ENCODE measurements at places on chromosomes 5 and 9.

GRCh38 chr9:758146-758545 lies 83.4 kb upstream of the DMRT1 start:
- no peak for DNase-seq

DNA sequence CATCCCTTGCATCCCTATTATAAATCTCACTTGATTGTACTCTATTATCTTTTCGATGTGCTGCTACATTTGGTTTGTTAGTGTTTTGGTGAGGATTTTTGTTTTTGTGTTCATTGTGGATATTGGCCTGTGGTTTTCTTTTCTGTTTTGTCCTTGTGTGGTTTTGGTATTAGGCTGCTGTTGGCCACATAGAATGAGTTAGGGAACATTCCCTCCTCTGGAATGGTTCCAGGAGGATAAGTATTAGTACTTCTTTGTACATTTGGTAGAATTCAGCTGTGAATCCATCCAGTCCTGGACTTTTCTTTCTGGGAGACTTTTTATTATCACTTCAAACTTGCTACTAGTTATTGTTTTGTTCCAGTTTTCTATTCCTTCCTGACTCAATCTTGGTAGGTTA lies 287.2 kb downstream of the CWC27 start:
- no peak for DNase-seq

- no peak for DNase-seq
Observed at GRCh38 chr5:75525344-75525743, 13.7 kb downstream of the POLK start.

- DNase-seq = no peak
Observed at GRCh38 chr5:107812570-107813141, 141.9 kb upstream of the EFNA5 start.

- DNase-seq = no peak
Observed at GRCh38 chr5:76224898-76225297, 141.7 kb downstream of the SV2C start.

DNA sequence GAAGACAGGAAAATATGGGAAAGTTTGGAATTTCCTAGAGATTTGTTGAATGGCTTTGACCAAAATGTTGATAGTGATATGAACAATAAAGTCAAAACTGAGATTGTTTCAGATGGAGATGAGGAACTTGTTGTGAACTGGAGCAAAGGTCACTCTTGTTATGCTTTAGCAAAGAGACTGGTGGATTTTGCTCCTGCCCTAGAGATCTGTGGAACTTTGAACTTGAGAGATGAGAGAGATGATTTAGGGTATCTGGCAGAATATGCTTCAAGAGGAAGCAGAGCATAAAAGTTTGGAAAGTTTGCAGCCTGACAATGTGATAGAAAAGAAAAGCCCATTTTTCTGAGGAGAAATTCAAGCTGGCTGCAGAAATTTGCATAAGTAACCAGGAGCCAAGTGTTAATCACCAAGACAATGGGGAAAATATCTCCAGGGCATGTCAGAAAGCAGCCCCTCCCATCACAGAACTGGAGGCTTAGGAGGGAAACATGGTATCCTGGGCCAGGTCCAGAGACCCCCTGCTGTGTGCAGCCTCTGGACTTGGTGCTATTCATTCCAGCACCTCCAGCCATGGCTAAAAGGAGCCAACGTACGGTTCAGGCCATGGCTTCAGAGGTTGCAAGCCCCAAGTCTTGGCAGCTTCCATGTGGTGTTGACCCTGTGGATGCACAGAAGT lies 114.3 kb upstream of the STARD4 start:
- DNase-seq = no peak

- DNase-seq = no peak
Observed at GRCh38 chr5:172164769-172165212, 23.2 kb downstream of the STK10 start.

DNA sequence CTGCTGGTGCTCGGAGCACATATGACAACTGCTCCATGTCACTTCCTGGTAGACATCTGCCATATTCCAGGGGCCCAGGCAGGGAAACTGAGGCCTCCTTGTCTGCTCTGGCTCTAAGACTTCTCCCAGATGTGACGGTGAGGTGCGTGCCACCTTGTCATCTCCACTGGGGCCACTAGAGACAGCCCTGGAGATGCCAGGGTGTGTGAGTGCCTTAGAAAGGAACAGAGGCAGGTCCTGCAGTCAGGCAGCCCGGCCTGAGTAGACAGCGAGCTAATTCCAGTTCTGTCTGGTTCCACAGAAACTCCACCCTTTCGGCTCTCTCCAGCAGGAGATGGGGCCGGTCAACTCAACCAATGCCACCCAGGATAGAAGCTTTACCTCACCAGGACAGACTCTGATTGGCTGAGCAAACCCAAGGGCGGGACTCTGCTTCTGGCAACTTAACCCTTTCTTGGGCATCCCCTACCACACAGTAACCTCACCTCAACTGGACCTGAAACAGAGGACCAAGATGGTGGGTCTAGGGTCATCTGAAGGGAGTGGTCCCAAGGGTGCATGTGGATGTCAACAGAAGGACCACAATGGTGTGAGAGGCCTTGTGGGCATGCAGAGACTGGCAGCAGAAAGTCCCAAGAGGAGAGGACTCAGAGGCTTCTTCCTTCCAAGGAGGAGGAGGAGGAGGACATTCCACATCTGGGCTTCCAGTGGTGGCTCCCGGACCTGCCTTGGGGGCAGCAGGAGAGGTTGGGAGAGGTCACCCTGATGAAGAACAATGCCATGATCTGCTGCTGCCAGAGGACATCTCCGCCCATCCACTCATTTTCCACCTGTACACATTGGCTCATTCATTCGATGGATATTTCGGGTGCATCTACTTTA lies 77.7 kb downstream of the RGS3 start:
- no peak for DNase-seq

- no peak for DNase-seq
Observed at GRCh38 chr5:71782393-71782770, 63.3 kb downstream of the CARTPT start.

DNA sequence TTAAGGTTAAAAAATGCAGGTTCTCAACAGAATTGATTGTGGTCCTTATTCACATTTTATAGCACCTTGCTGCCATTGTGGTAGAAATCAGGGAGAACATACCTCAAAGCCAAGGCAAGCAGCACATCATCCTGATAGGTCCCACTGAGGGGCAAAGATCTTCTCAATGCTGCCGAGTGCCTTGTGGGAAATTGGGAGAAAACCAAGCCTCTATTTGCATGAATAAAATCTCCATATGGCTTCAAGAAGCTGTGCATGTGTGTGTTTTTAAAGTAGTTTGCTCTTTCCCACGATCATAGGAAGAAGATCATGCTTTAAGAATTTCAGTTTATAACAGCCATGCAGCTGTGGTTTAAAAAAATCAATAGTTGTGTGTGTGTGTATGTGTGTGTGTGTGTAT lies 216.9 kb upstream of the FBXL7 start:
- DNase-seq = no peak

DNA sequence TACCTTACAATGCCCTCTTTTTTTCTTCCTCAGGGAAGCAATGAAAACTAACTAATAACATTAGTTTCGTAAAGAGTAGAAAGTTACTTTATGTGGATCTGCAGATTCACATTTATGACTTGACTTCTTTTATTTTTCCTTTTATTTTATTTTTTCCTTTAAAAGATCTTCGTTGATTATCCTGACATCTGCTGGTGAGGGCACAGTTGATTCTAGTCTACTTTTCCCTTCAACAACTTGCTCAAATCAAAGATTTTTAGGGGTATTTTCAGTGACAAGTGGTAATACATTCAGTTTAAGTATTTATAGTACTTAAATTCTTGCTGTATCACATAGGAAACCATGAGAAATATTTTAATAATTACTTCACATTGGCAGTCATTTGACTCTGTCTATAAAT lies 4.9 kb downstream of the EDIL3 start:
- DNase-seq = no peak

GRCh38 chr5:158857371-158857770 lies 242.3 kb downstream of the EBF1 start:
- no peak for DNase-seq

DNA sequence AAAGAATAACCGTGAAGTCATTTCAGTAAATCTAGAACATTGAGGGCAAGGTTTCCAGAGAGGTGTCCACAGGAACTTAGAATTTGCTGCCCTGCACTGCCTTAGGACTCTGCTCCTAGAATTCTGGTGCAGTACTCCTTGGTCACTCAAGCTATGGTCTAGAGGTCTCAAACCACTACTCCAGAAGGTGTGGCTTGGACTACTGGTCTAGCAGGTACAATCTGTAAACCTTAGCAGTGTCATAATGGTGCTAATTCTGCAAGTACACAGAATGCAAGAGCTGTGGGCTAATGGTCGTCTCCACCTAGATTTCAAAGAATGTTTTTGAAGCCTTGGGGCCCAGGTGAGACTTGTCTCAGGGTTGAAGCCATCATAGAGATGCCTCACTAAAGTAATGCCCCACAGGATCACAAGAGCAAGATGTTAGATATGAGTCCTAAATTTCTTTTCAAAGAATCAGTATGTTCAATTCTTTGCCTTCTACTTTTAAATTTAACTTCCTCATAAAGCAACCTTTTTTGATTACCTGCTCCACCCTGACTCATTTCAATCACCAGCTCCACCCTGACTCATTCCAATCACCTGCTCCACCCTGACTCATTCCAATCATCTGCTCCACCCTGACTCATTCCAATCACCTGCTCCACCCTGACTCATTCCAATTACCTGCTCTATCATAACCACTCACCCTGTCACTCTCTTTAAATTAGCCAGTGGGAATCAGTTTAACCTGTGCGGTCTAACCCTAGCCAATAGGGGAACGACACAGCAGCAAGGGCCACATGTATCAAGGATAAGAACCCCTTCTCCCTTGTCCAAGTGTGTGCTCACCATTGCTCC lies 1111.8 kb upstream of the ACO1 start:
- no peak for DNase-seq

DNA sequence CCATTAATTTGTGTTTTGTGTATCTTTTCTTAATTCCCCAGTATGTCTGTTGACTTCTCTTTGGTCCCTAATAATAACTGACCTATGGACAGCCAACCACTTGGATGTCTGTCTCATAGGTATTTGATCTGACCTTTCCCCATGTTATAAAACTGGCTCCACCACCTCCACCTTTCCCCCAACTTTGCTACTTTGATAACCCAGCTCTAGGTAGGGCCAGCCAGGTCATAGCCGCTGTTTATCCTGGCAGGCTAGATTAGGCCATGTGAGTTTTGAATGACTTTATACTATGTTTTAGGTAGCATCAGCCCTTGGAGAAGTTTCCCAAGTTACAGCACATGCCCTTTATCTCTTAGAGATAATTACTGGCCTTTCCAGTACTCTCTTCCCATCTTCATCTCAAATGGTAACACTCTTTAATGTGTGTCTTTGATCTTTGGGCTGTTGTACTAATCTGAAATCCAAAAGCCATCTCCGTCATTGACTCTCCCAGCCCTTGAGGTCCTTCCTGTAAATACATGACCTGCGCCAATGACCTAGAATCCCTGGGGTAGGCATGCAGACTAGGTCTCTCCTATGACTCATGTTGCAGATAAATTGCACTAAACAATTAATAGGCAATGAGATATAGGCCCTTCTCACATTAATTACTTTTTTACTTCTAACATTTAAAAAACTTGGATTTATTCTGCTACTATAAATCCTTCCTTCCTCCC lies 152.6 kb downstream of the CD180 start:
- no peak for DNase-seq

DNA sequence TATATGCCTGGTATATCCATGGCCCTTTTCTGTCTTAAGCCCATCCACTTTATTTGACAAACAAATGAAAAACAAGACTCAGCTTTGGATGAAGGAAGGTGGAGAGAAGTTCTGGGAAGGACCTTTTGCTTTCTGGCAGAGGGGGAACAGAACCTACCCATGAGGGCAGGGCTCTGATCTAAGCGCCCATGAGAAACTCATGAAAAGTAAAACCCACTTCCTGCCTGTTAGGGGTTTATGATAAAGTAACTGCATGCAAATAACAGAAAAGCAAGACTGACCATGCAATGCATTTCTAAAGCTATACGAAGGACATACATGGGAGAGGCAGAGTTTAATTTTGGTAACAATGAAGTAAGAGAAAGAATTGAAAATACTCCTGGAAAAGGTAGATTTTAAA lies 181.9 kb upstream of the ADRA1B start:
- no peak for DNase-seq

- no peak for DNase-seq
Observed at GRCh38 chr9:121871431-121872025, 220.1 kb downstream of the DAB2IP start.

DNA sequence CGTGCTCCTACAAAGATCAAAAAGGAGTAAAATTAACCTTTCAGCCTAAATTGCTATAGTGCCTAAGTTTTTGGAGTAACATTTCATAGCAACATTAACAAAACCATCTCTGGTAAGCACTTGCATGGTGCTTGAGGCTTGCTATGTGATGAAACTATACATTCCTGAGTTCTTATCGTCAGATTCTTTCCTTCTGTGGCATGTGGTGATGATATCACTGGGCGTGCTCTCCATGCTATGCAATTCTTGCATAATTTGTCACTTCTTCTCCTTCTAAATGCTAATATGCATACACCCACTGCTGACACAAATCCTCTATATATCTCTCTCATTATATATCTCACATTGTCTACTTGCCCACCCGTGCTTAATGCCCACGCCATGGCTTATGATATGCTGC lies 2019.9 kb downstream of the MAT2B start:
- no peak for DNase-seq

DNA sequence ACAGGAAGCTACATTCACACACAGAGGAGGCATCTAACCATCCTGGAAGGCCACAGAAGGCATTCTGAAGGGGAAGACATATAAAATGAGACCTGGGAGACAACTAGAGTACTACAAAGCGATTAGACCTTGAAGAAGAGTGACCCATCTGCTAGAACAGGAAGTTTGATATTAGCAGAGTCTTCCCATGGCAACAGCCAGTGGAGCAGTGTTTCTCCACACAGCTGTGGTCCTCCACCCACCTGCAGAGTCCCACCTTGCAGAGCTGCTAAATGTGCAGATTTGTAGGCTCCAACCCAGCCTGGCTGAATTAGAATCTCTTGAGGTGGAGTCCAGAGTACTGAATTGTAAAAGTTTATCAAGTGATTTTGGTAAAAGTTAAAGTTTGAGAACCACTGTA lies 267.0 kb downstream of the CETN3 start:
- DNase-seq = no peak

- DNase-seq = no peak
Observed at GRCh38 chr5:125005266-125005665, 258.8 kb upstream of the ZNF608 start.

DNA sequence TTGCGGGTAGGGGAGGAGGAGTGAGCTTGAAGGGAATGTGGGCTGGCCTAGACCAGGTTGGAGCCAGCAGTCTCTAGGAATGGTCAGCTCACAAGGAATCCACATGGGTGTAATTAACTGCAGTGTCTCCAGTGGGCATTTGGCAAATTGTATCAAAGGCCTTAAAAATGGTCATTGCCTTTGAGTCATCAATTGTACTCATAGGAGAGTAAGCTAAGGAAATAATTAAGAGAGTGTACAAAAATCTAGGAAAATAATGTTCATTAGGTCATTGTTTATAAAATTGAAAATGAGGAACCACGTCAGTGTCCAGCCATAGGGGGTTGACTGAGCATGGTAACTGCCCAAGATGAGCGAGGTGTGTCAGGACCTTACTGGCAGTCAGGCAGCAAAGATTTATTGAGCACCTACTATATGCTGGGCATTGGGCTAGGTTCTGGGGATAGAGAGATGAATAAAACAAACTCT lies 29.8 kb upstream of the RPL26L1 start:
- no peak for DNase-seq

- DNase-seq = no peak
Observed at GRCh38 chr9:119020284-119020683, 349.0 kb downstream of the BRINP1 start.

Data from CD8-positive, alpha-beta T cell (primary cell).